ENCODE measurements at places on chromosomes 4 and X.

- DNase-seq, result no peak
Measured at GRCh38 chr4:13523591-13524503, 20.5 kb downstream of the NKX3-2 start.

- DNase-seq, result no peak
Measured at GRCh38 chr4:30753316-30753715, 33.1 kb downstream of the PCDH7 start.

- no peak for DNase-seq
Measured at GRCh38 chr4:181569553-181569952, 673.6 kb upstream of the TENM3 start.

GRCh38 chr4:95979961-95980876, 140.3 kb downstream of the PDHA2 start:
- no peak for DNase-seq

DNA sequence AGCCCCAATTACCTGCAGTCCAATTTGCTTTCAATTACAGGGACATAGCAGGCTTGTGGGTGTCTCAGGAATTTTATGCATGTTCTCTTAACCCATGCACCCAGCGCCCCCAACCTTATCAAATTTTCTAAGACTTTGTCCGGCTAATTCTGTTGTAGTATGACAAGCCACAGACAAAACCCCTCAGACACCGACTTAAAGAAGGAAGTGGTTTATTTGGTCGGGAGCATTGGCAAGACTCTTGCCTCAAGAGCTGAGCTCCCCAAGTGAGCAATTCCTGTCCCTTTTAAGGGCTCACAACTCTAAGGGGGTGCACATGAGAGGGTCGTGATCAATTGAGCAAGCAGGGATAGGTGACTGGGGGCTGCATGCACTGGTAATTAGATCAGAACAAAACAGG, 28.7 kb upstream of the IL9R start:
- DNase-seq, result no peak

GRCh38 chr4:140556372-140557085, 12.2 kb downstream of the UCP1 start:
- peak; percentile 47 for DNase-seq

All from central memory CD4-positive, alpha-beta T cell (primary cell).